Activated B cell treated with CpG ODN at 0.5 μM for 24 hours (primary cell): ENCODE measurements at places on chromosomes 5 and 9.

DNA sequence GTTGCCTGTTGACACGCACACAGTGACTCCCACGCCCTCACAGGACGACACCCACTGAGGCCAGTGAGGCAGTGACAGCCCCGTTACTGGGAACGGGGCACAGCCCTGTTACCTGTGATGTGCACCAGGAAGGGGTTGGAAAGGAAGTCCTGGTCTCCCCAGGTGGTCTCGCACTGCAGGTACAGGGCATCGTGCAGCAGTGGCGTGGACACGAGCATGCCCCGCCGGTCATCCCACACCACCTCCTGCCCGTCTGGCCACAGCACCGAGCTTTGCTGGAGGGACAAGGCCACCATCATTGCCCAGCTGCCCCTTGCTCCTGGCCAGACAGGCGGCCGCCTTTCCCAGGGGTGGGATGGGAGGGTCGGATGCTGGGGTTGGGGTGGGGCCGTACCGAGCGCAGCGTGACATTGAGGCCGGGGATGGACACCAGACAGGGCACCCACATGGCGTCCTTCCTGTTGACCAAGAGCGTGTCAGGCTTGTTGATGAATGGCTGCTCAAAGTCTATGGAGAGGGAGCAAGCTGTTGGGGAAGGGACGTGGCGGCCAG lies 19.5 kb downstream of the FLT4 start:
- no peak for DNase-seq

DNA sequence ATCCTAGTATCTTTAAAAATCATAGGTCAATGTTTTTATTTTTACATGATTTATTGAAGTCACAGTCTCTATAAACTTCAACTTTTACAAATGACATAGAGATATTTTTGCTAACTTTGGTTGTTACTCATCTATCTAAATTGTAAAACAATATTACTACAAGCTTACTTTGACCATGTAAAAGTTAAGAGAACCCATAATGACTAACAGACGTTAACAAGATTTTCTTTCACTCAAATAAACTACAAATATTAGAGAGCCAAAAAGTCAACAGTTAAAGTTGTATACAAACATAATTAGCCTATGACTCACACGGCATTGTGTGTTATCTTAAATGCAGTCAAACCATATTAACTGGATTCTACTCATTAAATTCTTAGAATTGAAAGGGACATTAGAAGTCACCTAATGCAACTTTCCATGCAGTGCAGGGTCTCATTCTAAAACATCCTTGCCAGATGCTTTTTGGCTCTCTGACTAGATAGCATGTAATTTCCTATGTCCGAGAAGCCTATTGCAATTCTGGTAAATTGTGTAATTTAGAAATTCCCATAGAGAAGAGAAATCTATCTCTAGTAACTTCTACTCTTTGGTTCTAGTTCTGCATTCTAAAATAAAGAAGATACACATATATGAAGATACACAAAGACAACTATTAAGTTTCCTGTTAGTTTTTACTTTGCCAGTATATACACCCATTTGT lies 42.2 kb upstream of the UGT3A2 start:
- no peak for DNase-seq

- no peak for DNase-seq
These were observed 139.4 kb upstream of the PPP1R26 start for GRCh38 chr9:135340143-135340655.

GRCh38 chr5:54446379-54446732 lies 9.1 kb upstream of the HSPB3 start:
- no peak for DNase-seq

DNA sequence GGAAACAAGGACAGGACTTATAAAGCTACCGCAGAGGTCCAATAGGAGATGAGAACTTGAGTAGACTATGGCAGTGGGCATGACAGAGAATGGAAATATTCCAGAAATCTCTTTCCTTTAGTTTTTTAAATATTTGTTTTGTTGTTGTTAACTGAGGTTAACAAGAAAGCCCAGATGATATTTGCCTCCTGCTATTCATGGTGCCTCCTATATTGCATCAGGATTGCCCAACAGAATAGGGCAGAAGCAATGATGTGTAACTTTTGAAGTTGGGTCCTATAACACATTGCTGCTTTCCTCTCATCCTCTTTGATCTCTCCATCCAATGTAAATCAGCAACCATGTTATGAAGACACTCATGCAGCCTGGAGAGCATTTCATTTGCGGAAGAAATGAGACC lies 42.8 kb downstream of the PDE4D start:
- DNase-seq, result no peak

- DNase-seq, result no peak
These were observed 206.4 kb downstream of the NXNL2 start for GRCh38 chr9:88741335-88741734.

DNA sequence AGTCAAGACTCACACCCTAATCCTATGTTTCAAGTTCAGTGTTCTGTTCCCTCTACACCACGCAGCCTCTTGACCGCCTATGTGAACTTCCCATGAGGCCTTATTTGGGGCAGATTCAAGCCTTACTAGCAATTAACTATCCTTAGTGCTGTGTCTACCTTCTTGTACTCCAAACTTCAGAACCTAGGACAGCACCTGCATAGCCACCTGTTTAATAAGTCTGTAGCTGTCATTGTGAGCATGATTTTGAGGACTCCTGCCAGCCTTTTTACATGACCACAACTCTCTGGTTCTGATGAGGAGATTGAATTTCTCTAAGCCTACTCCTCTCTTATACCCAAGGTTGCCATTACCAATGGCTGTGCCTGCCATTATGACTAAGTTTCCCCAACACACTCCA lies 50.8 kb upstream of the PCSK1 start:
- no peak for DNase-seq

DNA sequence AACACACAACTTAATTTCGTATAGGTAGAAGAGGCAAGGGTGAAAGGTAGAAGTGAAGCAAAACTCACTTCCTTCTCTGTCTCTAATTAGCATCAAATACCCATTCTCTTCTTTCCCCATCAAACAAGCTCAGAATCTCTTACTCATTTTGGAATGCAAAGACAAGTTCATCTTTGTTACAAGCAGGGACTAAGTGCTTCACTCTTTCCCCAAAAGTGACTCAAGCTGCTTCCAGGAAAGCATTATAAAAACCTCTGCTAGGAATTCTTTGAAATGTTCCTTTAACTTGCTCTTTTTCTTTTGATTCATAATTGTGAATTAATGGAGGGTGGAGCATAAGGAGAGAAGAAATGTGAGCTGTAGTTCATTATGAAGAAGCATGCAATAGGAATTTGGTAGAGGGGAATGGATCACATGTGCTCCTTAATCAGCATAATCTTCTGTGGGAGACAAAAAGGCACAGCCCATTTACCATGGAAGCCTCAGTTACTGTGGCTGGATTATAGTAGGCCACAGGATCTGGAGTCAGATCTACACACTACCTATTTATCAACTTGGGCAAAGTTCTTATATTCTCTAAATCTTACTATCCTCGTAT lies 109.5 kb upstream of the DPYSL3 start:
- DNase-seq, result no peak

GRCh38 chr5:125976421-125977000 lies 446.7 kb upstream of the GRAMD2B start:
- DNase-seq, result no peak

GRCh38 chr5:33720176-33720575 lies 171.6 kb downstream of the ADAMTS12 start:
- no peak for DNase-seq

- DNase-seq, result no peak
These were observed 88.1 kb downstream of the ANXA1 start for GRCh38 chr9:73239570-73240265.

DNA sequence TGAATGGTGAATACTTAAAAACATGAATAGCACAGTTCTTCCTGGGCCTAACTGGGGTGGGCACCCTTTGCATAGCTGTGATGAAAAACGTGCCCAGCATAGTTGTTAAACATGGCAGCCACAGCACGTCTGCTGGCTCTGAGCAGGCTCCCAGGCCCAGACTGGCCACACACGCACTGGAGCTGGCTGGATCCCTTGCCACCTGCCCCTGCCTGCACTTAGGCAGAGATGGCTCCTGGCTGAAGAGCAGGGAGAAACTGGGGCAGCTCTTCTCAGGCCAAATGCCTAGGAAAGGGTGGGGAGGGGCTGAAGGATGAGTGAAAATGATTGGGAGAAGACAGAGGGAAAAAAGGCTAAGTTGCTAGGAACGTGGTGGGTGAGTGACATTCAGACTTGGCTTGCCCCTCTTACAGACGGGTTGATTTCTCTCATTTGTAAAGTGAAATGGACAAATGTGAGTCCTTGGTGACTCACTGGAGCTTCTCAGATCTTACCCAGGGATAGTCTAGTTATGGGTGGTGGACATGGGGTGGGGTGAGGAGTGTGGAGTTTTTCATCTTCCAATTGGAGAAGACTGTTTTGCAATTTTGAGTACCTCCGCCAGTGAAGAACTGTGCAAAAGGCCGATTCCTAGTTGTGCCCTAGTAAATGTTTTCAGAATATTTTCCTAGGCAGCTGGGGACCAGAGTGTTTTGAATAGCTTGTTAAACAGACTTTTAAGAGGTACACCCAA lies 42.4 kb downstream of the TRIO start:
- DNase-seq, result no peak

- DNase-seq, result no peak
These were observed 178.9 kb downstream of the XRCC4 start for GRCh38 chr5:83256091-83256780.

DNA sequence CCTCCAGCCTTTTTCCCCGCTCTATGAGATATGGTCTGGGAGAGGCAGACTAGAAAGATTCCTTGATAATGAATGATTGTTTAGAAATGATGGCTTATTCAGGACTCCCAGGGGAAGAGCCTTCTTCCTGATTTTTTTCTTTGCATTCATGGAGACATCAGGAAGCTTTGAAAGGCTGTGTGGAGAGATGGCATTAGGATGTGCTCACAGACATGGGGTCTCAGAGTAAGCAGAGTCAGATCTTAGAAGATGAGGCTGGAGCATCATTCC lies 37.1 kb downstream of the PPARGC1B start:
- DNase-seq, result no peak

GRCh38 chr9:22240619-22241018 lies 206.0 kb upstream of the DMRTA1 start:
- no peak for DNase-seq

- no peak for DNase-seq
These were observed 76.4 kb downstream of the NTNG2 start for GRCh38 chr9:132238026-132238972.

GRCh38 chr5:107455111-107455544 lies 215.6 kb downstream of the EFNA5 start:
- DNase-seq, result no peak

DNA sequence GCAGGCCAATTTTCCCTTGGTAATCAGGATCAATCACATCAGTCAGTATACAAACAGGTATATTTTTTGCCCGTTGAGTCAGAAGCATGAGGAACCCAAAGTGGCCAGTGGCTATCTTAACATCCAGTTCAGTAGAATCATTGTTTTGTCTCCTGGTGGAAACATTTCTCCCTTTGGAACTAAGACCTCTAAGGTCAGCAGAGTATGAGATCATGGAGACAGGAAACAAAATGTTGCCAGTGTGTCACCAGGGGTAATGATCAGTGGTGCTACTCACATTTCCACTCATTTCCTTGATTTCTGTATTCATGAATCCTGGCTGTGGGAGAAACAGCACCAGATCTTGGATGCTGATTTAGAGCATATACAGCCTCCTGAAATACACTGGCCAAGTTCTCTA lies 553.0 kb downstream of the CSNK1G3 start:
- no peak for DNase-seq

DNA sequence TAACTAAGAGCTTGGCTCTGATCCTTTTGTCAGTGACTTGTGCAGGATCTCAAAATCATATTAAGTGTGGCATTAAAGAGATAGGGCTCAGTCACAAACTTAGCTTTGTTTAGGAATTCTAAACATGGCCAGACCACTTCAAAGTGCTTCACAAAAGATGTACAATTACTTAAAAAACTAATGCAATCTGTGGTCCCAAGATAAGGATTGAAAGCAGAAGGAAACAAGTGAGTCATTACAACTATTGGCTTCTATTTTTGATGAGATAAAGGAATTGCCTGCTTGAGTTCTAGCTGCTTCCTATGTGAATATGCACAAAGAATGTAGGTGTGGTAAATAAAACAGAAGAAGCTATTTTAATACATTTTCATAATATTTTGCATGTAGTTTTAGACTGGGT lies 44.9 kb upstream of the SLC12A2 start:
- no peak for DNase-seq

GRCh38 chr5:179198825-179199224 lies 138.7 kb downstream of the ZNF354C start:
- no peak for DNase-seq
